T-helper 17 cell (primary cell): ENCODE measurements at places on chromosomes 11 and 22.

DNA sequence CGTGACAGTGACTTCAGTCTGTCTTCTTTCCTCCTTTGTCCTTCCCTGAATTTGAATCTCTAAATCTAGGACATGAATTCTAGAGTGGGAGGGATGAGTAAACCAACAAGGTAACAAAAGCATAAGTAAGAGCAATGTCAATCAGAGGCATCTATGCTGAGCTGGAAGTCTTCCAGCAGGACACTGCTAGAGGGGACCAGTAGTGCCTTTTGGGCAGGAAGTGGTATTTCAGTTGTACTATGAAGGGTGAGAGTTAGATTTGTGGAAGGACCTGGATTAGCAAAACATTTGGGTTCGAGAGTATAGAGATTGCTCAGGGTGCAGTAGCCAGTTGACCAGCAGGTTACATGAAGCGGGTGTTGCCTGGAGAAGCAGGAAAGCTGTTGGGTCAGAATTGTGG, 40.3 kb downstream of the MEI1 start:
- DNase-seq = no peak

DNA sequence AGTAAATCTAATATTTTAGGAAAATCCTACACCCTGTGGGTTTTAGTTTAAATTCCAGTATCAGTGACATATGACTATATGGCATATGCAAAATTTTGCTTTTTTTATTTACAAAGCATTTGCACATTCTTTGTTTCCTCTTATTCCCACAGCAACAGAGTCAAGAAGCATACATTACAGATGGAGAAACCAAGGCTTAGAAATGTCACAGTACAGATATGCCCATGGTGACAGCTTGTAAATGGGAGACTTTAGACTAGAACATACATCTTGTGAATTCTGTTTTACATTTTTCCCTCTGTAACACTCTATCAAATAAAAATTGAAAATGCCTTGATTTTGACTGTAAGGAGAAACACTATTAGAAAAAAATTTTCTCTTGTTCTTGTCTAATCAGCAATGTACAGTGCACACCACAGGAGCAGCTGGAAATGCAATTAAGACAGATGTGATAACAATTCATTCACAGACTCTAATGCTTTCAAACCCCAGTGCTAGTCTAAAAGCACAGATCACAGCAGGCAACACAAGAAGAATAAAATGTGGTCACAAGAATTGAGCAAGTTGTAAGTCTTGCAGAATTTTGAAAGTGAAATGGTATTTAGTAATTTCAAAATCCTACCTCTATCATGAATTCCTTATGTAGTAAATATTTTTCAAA, 375.9 kb downstream of the LUZP2 start:
- no peak for DNase-seq

GRCh38 chr11:69114811-69115523, 40.8 kb upstream of the SMIM38 start:
- DNase-seq = no peak

GRCh38 chr11:24324211-24324610, 172.6 kb upstream of the LUZP2 start:
- DNase-seq = no peak

DNA sequence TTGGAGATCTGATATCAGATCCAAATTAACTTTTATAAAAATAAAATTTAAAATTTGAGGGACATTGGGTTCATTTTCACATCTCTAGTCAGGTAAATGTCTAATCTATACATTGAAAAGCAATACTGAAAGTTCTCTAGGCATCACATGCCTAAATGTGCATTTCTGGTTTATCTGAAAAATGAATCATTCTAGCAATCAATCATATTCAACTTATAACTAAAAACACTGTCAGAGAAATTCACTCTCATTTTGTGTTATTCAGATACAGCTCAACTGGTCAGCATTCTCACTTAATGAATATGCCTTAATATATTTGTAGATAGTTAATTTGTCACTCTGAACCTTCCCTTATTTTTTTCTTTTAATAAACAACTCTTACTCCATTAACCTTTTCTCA, 243.2 kb downstream of the CASP12 start:
- no peak for DNase-seq
